Aorta (tissue), 5 donors: ENCODE measurements at places on chromosomes 7 and 10. TPM values are rescaled to one million over a fixed set of nuclear protein-coding genes. Genes with fewer than 3 reads are reported as not detected.
A peak's percentile ranks its signal among the peaks of the same experiment; 100 is the strongest.

The HMX3 gene
- not detected for total RNA-seq

The GRM3 gene
- not detected for total RNA-seq

The FEZF1 gene
- total RNA-seq: not detected

The TMEM168 gene
- 23.2 TPM for total RNA-seq

The FFAR4 gene
- total RNA-seq: 0.16 TPM

The HECW1 gene
- total RNA-seq: 1.0 TPM

The BRAT1 gene
- total RNA-seq: 14.8 TPM

The GPR15LG gene
- not detected for total RNA-seq

The NEUROD6 gene
- not detected for total RNA-seq

The BAIAP2L1 gene
- total RNA-seq: 1.8 TPM

The SPDYE6 gene
- total RNA-seq: not detected

The HYAL4 gene
- total RNA-seq: not detected

The RELN gene
- total RNA-seq: 3.6 TPM

The PRDX3 gene
- 76.3 TPM for total RNA-seq

The TBX20 gene
- total RNA-seq: not detected

The HEPACAM2 gene
- not detected for total RNA-seq

The CD36 gene
- total RNA-seq: 138 TPM

The GATA3 gene
- 2.0 TPM for total RNA-seq

The BTRC gene
- total RNA-seq: 16.6 TPM

The ZNF503 gene
- 15.7 TPM for total RNA-seq

The RNF32 gene
- total RNA-seq: not detected

- DNase-seq: no peak
Observed at GRCh38 chr7:38773430-38773829, 135.6 kb downstream of the VPS41 start.

- DNase-seq: no peak
Observed at GRCh38 chr7:21107101-21107500, 320.4 kb upstream of the SP8 start.

DNA sequence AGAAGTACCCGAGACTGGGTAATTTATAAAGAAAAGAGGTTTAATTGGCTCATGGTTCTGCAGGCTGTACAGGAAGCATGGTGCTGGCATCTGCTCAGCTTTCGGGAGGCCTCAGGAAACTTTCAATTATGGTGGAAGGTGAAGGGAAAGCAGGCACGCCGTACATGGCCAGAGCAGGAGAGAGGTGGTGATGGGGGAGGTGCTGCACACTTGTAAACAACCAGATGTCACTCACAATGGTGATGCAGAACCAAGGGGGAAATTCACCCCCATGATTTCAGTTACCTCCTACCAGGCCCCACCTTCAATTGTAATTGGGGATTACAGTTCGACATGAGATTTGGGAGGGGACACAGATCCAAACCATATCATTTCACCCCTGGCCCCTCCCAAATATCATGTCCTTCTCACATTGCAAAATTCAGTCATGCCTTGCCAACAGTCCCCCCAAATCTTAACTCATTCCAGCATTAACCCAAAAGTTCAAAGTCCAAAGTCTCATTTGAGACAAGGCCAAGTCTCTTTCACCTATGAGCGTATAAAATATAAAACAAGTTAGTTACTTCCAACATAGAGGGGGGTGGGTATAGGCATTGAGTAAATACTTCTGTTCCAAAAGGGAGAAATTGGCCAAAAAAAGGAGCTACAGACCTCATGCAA is 50.0 kb downstream of the RSBN1L start:
- no peak for DNase-seq

DNA sequence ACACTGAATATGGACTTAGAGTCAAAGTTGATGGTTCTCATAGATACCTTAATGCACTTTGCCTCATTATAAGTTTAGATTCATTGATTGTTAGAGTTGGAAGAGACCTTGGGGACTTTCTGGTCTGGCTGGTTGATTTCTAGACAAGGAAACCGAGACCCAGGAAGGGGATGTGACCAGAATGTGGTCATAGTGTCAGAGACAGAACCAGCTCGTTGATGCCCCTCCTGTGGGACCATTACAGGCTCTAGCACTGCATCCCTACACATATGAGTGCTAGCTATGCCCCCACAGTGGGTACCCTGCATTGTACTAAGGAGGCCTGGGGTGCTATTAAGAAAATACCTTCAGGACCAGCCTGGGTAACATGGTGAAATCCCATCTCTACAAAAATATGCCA is 306.6 kb downstream of the CAMK1D start:
- no peak for DNase-seq

- no peak for DNase-seq
Observed at GRCh38 chr7:93258661-93259060, 26.5 kb downstream of the VPS50 start.

DNA sequence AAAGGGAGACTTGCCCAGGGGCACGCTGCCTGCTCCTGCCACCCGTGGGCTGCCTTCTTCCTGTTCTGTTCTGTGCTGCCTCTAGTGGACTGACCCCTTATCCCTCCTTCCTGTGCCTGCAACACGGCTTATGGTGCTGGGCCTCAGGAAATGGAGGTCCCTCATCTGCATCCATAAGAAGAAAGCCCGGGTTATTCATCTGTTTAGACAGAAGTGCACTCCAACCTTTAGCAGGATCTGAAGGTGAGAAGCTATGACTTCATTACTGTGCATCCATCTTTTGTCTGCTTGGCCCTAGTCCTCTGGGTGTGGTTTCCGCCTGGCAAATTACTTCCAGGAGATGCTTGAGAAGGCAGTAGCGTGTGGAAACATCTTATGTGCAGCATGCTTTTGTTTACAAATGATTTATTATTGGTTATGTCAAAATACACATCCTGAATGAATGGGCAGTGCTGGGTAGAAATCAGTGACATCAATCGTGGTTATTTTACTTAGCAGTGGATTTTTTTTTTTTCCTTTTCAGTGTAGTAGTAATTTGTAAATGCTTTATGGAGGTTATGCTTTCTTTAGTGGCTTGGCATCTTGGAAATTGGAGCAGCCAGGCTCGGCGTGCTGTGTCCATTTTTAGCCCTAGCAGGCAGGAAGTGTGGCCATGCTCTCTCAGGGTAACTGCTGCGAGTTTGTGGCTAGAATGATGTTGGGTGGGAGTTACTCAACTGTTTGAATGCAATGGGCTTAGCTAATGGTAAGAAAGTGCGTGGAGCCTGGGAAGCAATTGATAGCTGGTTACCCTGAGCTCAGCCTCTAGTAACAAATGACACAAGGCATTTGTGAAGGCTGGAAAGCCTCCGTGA is 12.7 kb downstream of the PTPRE start:
- DNase-seq: peak; percentile 64

- DNase-seq: no peak
Observed at GRCh38 chr10:131451407-131452015, 140.0 kb upstream of the TCERG1L start.

DNA sequence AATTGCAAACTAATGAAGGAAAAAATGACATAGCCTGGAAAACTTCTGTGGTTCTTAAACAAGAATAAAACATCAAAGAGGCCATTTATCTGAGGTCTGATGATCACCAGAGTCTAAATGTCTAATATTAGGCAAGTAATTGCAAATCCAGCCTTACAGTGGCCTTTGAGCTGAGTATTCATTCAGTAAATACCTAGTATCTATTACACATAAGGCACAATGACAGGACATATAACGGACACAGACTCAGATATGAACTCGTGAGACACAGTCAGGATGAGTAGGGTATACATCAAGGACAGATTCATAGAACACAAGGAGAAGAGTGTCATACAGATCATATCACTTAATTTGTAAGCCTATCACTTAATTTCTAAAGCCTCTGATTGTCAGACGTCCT is 16.8 kb downstream of the GPAM start:
- DNase-seq: no peak

DNA sequence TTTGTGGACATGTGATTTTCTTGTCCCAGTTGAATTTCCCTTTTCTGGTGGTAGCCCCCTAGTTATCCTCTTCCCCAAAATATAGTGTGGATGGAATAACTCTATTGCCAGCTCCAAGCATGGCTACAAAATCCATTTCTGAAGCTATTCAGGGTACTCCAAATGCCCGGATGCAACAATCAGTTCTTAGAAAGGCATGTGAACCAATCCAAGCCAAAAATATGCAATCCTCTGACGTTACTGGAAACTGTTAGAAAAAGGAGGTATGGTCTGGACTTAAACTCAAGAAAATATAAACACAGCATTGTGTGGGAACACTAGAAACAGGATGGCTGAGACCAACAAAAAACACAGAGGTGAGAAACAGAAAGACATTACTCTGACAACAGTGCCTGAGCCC is 347.0 kb downstream of the GPAM start:
- DNase-seq: no peak

DNA sequence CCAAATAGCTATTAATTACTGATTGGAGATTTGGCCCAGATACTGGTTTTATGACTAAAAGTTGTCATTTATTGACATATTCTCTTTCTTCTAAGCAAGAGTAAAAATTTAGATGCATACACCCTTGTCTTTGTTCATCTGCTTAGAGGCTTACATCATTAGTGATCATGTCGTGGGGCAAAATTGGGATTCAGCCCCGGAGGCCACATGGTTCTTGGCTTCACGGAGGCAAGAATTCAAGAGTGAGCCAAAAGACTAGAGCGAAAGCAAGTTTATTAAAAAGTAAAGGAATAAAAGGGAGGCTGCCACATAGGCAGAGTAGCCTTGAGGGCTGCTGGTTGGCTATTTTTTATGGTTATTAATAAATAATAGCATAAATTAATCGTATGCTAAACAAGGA is 41.1 kb downstream of the MINPP1 start:
- no peak for DNase-seq

- no peak for DNase-seq
Observed at GRCh38 chr10:1754506-1755153, 17.3 kb upstream of the ADARB2 start.

GRCh38 chr7:79452032-79452494 is 1.4 kb downstream of the MAGI2 start:
- DNase-seq: peak; percentile 91

DNA sequence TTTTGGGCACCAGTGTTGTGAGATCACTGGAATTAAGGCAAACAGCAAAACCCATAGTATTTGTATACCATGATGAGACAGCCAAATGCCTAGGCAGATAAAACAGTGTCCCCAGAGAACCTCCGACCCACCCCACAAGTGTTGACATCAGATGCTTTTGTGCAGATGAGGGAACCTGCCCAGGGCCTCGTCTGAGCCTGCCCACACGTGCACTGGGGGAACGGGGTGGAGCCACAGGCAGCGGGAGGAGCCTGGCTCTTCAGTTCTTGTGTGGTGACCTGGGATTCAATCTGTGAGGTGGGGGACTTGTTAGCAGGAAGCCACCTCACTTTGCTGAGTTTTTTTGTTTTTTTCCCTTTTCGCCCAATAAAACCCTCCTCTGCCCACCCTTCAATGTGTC is 33.4 kb upstream of the OPTN start:
- no peak for DNase-seq

GRCh38 chr7:117114272-117114671 is 161.0 kb downstream of the ST7 start:
- DNase-seq: no peak

- no peak for DNase-seq
Observed at GRCh38 chr10:114715171-114715670, 57.1 kb upstream of the ABLIM1 start.

- no peak for DNase-seq
Observed at GRCh38 chr10:55750458-55750857, 610.6 kb downstream of the ZWINT start.

DNA sequence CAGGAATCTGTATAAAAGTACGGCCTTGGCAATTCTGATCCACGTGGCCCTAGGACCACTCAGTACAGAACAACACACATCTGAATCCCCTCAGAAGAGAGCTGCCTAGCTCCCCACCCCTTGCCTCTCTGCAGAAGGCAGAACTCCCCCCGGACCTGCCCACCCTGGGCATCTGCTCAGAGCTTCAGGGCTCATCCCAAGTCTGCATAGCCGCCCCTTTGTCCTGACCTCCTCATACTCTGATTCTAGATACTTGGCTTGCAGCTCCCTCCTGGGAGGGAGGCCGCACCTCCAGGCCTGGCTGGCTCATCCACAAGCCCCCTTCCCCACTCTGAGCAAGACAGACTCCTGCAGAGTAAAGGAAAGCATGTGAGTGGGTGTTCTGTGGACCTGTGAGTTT is 49.6 kb downstream of the GRID1 start:
- peak; percentile 46 for DNase-seq

- no peak for DNase-seq
Observed at GRCh38 chr7:104629408-104629807, 301.0 kb downstream of the LHFPL3 start.

DNA sequence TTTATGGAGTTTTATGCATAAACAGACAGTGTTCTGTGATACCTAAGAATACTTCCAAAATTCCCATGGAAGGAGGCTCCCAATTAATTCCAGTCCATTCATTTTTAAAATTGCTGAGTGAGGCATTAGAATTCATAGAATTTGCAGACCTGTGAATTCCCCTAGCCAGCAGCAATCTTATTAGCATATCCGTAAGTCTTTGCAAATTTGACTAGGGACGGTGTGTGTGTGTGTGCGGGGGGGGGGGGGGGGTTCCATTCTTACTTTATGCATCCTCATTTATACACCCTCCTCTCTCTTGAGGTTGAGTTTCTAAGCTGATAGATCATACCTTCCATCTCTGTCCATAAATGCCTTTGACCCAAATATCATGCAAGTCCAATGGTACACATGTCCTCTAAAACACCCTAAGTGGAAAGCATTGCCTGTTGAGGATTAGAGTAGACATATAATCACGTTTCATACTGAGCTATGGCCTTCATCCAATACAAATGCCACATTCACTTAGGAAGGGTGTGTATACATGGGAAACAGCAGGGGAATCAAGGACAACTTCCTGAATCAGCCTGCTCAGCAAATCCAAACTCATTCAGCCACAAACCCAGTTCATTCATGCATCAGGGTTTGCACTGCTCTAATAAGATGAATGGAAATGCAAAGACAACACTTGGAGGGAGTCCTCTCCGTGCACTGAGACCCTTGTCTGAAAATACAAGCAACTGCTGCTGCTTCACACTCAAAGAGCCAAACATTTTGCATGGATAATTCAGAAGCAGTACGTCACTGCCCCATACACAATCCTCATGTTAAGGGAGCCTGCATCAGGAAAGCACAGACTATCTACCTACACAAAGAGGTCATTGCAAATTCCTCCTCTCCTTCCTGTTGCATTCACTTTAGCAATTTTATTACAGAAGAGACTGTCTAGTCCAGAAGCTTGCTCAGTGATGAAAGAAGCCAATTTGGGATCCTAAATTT is 350.8 kb downstream of the KCNMA1 start:
- no peak for DNase-seq

DNA sequence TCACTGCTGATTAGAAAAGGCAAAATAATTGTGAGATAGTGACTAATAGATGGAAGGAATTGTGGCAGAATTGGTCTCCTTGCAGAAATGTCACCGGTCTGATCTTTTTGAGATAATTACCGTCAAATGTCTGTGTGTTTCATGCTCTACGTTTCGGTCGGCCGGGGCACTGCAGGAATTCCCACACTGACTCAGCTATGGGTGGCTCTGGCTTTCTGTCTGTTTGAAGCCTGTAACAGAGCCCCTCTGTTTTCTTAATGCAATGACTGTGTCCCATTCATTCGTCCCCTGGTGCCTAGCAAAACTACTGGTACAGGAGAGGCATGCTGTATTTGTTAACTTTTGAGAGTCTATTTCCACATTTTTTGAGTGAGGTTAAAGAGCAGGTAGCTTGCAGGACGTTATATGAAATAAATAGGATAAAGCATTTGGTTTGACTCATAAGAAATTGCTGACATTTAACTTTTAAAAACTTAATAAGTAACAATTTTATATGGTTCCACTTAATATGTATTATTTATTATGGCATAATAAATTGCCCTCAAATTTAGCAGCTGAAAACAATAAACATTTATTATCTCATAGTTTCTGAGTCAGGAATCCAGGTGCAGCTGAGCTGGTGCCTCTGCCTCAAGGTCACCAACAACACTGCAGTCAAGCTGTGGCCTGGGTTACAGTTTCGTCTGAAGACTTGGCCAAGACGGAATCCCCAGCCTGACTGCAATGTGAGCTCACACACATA is 53.3 kb upstream of the CTBP2 start:
- no peak for DNase-seq
